Stimulated activated CD8-positive, alpha-beta memory T cell treated with anti-CD3 and anti-CD28 coated beads, Interleukin-7, amount 100 ng/mL, for 4 hours (primary cell): ENCODE measurements at places on chromosomes 13 and 19.

DNA sequence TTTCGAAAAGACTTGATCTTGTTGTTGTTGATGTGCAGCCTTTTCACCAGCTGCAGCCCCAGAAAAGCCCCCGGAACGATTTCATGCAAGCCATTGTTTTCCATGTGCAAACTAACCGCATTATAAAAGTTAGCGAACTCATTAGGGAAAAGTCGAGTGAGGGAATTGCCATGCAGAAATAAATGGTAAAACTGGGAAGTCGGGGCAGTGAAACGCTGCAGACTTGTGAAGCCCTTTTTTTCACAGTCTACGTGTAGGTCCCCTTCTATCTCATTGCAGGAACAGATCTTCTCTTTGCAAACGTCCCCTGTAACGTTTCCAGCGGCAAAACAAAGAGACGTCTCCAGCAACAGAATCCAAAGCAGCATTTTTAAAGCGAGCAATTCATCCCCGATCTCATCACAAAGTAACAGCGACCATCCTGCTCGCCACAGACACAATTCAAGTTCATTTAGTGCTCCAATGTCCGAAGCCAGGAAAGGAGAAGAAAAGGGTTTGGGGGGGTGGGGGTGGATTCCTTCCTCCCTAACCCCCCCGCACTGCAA, 1.1 kb downstream of the SLITRK1 start:
- DNase-seq: no peak

DNA sequence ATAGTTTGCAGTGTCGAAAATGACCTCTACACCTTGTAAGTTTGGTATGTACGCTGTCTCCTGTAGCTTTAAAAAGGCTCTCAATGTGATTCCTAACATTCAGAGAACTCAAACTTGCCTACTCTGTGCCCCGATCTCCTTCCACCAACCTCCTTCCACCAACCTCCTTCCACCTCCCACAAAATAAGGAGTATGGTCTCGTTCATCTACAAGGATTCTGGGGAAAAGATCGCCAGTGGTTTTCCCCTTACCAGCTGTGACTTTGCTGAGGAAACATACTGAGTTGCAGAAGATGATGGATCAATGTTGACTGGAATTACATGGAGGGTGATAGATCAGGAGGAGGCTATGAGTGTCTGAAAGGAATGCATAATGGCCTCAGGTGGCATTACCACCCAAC, 16.0 kb downstream of the MYO16 start:
- DNase-seq: no peak

- DNase-seq: no peak
Measured at GRCh38 chr13:26847281-26847680, 86.7 kb upstream of the GPR12 start.

DNA sequence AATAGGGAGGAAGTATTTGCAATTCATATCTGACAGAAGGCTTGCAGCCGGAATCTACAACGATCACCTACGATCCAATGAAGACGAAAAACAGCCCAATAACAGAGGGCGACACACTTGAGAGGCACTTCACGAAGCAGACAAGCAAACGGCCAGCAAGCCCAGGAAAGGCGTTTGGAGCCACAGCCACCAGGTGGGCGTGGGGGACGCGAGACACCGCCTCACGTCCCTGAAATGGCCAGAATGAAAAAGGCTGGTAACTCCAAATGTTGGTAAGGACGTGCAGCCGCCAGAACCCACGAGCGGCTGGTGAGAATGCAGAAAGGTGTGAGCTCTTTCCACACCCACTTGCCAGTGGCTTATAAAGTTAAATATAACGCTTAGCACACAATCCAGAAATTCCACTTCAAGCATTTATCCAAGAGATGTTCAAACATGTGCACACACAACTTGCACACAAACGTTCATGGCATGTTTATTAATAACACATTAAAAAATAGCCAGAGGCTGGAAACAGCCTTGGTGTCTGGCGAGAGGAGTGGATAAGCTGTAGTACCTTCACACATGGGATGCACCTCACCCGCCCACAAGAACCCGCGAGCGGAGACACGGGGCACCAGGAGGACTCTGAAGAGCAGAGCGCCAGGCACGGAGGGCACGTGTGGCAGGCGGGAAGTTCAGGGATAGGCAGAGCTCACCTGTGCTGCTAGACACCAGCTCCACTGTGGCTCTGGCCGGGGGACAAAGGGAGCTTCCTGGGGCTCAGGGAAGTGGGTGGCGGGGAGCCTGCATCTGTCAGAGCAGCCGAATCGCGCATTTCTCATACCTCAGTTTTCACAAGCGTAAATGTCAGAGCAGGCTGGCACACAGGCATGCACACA, 89.3 kb downstream of the SPACA7 start:
- DNase-seq: no peak
